ENCODE measurements at places on chromosomes 16 and 17.

GRCh38 chr17:5330981-5331380 lies 48.9 kb downstream of the RABEP1 start:
- no peak for DNase-seq

DNA sequence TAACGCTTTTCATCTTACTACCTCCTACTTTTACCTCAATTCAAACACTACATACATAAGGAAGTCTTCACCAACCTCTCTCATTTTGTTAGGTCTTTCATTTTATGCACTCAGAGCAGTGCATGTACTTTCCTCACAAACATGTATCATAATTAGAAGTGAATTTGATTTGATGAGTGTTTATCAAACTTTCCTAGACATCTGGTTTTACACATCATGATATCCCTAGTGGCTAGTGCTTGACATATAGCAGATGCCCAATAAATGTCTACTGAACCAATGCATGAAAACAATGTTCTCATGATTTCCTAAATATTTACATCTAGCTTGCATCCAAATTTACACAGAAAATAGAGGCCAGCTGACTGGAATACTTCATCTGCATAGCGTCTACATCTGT lies 323.4 kb upstream of the KIF2B start:
- no peak for DNase-seq

GRCh38 chr16:27966756-27967155 lies 96.8 kb downstream of the GSG1L start:
- DNase-seq, result no peak

DNA sequence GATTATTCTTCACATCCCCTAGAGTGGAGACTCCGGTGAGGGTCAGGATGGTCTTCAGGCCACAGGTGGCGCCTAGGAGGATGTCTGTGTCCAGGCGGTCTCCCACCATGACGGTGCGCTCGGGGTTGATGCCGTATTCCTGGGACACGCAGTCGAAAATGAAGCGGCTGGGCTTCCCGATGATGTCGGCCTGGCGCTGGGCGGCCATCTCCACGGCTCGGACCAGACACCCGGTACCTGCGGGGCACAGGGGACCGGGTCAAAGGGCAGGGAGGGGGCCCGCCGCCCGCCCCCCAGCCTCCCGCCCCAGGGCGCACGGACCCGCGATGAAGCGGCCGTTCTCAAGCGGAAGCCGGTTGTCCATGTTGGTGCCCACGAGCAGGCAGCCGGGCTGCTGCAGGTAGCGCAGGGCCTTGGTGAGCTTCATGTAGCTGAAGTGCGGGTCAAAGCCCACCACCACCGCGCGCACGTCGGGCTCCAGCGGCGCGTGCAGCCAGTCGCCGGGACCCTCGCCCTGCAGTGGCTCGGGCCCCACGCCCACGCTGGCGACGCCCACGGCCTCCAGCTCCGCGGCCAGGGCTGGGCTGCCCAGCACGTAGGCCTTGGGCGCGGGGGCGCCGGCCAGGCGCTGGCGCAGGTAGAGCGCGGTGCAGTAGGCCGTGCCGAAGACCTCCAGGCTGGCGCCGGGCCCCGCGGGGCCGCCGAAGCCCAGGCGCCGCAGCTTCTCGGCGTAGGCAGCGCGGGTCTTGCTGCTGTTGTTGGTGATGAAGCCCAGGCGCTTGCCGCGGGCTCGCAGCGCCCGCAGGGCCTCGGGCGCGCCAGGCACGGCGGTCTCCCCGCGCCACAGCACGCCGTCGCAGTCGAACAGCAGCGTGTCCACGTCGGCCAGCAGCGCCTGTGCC lies 572 bp downstream of the PGP start:
- no peak for DNase-seq

DNA sequence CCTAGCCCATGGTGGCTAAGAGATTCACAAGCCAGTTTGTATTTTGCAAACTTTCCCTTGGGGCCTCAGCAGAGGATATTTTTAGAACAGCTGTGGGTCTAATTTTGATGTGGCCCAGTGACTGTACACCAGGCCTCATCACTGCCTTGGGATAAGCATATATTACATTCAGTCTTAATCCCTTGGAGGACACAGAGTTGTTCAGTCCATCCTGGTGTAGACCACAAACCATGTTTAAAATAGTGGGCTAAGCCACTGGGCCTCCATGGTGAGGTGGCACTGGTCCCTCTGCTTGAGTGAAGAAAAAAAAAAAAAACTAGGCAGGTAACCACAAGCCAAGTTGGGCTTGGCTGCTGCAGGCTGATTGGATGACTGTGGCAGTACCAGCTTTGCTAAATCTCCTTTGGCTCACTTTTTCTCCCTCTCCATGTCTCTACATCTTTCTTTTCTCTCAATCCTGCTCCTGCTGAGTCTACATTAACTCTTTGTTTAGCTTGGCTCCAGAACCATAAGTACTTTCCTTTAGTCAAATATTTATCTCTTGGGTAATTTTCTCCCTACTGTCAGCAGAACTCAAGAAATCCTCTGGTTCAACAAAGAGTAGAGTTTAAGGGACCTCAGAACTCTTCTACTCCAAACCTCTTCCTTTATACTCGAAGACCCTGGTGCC lies 120.0 kb upstream of the TBX2 start:
- no peak for DNase-seq

DNA sequence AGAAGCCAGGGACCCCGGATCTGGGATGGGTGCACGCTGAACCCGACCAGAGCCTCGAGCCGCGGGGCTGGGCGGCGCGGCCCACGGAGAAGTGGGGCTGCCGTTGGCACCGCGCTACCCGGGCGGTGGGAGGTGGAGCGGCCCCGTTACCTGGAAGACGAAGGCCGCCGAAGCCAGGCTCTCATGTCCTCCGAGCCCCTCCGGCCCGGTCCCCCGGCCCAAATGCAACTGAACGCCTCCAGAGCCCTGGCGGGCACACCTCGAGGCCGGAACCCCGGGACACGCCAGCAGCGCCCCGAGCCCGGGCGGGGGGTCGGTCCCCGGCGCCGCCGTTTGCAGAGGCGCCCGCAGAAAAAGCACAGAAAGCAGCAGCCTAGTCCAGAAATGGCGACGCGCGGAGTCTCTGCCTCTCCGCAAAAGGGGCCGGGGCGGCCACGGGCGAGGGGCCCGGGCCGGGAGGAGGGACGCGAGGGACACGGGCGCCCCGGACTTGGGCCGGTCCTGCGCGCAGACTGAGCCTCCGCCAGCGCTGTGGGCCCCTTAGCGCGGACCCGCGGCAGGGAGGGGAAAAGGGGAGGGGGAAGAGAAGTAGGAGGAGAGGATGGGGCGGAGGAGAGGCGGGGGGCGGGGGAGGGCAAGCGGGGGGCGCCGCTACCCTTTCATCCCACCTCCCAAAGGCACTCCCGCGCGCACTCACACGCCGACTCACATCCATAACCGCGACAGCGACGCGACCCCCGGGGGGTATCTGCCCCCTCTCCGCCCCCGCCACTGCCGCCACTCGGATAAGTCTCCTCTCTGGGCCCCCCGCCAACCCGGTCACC lies 1.4 kb downstream of the AXIN2 start:
- no peak for DNase-seq

- no peak for DNase-seq
Measured at GRCh38 chr17:77651988-77652387, 306.5 kb upstream of the TNRC6C start.

DNA sequence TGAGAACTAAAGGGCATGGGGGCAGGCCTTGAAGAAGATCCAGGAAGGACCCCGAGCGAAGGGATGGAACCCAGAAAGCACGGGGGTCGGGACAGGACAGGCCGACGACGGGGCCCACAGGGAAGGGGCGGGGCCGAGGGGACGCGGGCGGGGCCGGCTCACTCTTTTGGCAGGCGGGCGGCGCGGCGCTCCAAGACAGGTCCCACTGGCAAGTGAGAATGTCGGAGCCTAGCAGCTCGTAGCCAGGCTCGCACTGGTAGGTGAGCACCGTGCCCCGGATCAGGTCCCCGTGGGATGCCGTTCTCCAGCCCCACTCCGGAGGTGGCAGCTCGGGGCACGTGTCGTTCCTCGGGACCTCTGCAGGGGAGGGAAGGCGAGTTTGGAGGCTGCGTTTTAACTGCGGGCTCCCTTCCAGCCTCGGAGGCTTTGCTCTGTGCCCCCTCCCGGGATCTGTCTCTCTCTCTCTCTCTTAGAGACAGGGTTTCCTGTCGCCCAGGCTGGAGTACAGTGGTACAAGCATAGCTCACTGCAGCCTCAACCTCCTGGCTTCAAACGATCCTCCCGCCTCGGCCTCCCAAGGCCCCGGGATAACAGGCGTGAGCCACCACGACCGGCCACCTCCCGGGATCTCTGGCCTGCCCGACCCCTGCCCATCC lies 13.7 kb upstream of the CDIPT start:
- DNase-seq, result no peak

- no peak for DNase-seq
Measured at GRCh38 chr16:27073733-27074132, 7.0 kb downstream of the C16orf82 start.

DNA sequence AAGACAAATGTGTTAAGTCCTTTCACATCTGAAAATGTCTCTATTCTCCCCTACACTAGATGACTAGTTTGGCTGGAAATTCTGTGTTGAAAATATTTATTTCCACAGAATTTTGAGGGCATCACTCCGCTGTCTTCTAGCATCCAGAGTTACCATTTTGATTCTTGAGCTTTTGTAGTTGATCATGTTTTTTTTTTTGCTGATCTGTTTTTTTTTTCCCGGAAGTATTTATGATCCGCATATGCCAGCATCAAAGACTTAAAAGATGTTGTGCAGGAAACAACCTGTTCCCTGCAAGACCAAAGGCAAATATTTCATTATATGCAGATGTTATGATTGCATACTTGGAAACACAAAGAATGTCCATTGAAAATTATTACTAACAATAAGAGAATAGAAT lies 16.7 kb downstream of the OR1D5 start:
- DNase-seq, result no peak

- no peak for DNase-seq
Measured at GRCh38 chr17:59356543-59357218, 25.2 kb downstream of the YPEL2 start.

DNA sequence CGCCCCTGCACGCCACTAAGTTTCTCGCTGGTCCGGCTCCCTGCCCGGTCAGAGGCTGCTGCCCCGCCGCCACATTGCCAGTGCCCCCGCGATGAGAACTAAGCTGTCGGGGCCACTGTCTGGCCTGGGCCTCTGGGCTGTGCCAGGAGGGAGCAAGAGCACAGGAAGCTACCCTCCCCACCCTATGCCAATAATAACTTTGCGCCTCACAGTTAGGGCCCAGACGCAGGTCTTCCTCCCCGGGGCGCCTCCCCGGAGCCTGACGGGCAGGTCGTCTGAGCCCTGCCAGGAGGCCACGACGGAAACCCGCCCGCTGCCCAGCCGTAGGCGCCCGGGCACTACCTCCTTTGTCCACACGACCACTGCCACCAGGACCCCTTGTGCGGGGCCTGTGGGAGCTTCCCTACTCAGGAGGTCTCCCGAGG lies 1.5 kb downstream of the ZFPM1 start:
- no peak for DNase-seq

DNA sequence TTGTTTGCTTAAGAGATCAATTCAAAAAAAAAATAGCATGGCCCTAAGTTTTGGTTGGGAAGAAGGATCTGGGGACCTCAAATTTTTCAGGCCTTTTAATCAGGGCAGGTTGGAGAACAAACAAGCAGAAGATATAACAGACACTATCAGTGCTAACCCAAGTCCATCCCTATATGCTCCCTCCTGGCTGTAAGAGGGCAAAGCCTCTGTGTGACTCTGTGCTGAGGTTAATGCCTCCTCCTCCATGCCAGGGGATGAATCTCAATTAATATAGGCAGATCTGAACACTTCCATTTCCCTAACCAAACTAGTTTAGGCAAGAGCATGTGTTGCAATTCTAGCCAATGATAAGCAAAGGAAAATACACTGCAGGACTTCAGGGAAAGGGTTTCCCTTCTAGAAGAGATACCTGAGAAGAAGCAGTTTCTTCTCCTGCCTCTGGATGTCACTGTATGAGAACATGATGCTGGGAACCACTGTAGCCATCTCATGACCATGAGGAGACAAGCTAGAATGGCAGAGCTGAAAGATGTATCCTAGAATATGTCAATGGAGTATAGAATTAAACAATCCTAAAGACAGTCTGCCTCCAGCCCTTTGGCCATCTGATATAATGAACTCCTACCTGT lies 76.0 kb downstream of the CHD9NB start:
- DNase-seq, result no peak

DNA sequence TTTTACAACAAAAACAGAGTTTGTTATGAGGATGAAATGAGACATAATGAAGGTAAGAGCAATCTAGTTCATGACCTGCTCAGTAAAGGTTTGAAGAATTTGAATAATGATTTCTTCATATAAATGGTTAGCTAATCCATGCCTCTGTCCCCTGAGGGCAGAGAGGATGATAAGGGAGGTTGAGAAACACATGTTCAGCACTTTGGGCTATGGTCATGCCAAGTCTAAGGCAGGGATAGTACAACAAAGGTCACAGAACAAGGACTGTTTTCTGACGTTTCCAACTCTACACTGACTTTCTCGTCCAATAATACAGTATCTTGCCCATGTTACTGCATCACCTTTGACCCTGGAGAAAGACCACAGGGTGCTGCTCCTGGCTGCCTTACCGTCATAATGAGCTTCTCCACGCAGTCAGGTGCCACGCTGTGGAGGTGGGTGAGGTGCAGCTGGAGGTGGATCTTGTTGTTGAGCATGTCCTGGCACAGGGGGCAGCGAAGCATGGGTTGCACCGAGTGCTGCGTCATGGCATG lies 236.7 kb downstream of the ZFHX3 start:
- no peak for DNase-seq

- DNase-seq, result no peak
Measured at GRCh38 chr16:86578611-86579267, 390 bp downstream of the FOXL1 start.

DNA sequence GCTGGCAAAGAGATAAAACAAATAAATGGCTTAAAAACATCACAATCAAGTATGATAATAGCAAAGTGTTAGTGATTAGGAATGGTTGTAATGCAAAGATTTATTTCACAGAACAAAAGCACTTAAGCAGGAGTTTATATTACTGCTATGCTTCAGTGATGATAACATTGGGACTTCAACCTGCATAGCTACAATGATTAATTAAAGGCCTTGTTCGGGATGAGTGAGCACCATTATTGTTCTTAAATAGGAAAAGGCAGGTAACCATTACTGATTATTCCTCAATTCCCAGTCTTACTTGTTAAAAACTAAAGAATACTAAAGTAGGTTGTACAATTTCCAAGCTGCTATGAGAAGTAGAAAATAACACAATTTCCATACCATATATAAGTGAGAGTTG lies 1247.5 kb upstream of the CDH8 start:
- no peak for DNase-seq

DNA sequence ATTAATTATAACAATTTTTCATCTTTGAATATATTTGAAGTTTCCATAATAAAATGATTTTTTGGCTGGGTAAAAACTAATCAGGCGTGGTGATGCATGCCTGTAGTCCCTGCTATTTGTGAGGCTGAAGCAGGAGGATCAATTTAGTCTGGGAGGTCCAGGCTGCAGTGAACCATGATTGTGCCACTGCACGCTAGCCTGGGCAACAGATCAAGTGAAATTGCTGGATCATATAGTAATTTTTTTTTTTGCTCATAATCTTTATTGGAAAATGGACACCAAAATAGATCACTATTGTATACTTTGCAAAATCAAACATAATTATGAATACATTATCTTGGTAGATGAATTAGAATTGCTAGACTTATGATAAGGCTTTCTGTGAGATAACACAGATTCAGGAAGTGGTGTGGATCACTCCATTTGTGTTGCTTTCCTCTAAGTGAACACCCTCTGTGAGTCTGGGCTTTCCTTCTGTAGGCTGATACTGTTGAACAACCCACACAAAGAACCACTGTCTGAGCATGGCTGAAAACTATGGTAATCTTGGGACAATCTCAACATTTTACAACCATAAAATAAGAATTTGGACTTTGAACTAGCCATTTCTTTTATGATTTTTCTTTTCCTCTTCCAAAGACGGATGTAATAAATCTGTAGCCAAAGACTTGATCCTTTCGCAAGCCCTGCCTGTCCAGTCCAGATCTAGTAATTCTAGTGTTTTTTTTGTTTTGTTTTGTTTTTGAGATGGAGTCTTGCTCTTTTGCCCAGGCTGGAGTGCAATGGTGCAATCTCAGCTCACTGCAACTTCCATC lies 5.6 kb upstream of the ST3GAL2 start:
- DNase-seq, result no peak
